Osteocyte (in vitro differentiated cells): ENCODE measurements at places on chromosomes 13 and 19. TPM values are rescaled to one million over a fixed set of nuclear protein-coding genes. Genes with fewer than 3 reads are reported as not detected.
A peak's percentile ranks its signal among the peaks of the same experiment; 100 is the strongest.

The DKKL1 gene
- 1.6 and 4.4 TPM in 2 replicates for total RNA-seq

DNA sequence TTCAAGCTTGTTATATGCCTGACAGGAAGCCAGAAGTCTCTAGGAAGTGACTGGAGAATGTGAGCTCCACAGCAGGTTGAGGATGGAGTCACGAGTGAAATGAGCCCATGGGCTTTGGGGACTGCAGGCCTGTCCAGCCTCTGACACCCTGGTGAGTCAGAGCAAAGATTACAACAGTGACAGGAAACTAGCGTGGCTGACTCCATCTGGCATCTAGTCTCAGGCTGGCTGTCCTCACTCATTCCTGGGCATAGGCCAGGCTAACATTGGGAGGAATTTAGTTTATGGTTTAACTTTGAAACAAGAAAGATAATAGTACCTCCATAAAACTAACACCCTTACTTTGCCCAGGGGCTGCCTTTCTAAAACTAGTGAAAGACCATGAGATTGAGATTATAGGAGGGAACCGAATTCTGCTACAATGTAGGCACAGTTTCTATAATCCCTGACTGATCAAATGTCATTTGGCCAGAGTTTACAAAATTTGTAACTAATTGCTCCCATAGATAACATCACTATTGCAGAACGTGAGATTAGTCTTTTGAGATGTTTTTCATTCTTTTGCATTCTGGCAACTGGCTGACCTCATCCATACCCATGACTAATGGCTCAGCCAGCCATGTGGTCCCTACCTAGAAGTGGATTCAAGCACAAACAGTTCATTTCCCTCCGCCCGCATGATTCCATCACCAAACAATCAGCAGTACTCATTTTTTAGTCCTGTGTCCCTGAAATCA lies 28.4 kb downstream of the PSG1 start:
- no peak for DNase-seq
- no peaks in the 10 kb centered on the region for H3K36me3 ChIP-seq
- no peaks in the 10 kb centered on the region for H3K27me3 ChIP-seq
- peak overlapping the region; percentile 34 for H3K27ac ChIP-seq
- H3K4me3 ChIP-seq, result no peak overlapping the region

GRCh38 chr19:32901504-32902161 lies 32.1 kb upstream of the SLC7A9 start:
- peaks cover 39% of the 10 kb centered on the region for H3K36me3 ChIP-seq
- no peaks in the 10 kb centered on the region for H3K27me3 ChIP-seq
- H3K4me1 ChIP-seq, result peaks cover 3% of the 10 kb centered on the region
- no peak for DNase-seq

The ACP7 gene
- not detected in 2 replicates for total RNA-seq

The AXL gene
- 250 and 265 TPM in 2 replicates for total RNA-seq

DNA sequence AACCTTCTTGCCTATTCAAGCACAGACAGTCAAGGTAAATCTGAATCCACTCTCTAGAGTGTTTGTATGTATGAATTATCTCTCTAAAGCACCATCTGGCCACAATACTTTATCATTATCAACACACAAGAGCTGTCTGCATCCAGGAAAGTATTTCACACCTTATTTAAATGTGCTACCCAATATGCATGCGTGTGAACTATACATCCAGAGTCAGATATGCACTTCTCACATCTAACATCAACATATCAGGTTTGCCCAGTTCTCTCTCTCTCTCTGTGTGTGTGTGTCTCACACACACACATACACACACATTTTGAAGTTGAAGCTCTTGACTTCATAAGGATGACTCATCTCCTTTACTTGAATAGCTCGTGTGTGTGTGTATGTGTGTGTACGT lies 697.5 kb upstream of the PCDH20 start:
- no peak overlapping the region for H3K4me3 ChIP-seq
- no peaks in the 10 kb centered on the region for H3K36me3 ChIP-seq
- no peaks in the 10 kb centered on the region for H3K4me1 ChIP-seq
- no peak overlapping the region for H3K27ac ChIP-seq
- H3K27me3 ChIP-seq, result no peaks in the 10 kb centered on the region
- DNase-seq, result no peak

- H3K36me3 ChIP-seq, result no peaks in the 10 kb centered on the region
- H3K4me1 ChIP-seq, result no peaks in the 10 kb centered on the region
- peaks cover 54% of the 10 kb centered on the region for H3K27me3 ChIP-seq
- DNase-seq, result no peak
Observed at GRCh38 chr13:112624602-112625430, 36.9 kb upstream of the TUBGCP3 start.

The ZNF888 gene
- 3.2 and 4.0 TPM in 2 replicates for total RNA-seq

GRCh38 chr13:113274721-113275120 lies 22.3 kb upstream of the LAMP1 start:
- DNase-seq, result no peak
- peaks cover 2% of the 10 kb centered on the region for H3K36me3 ChIP-seq
- no peak overlapping the region for H3K4me3 ChIP-seq
- H3K4me1 ChIP-seq, result peaks cover 19% of the 10 kb centered on the region
- H3K27ac ChIP-seq, result peak overlapping the region; percentile 58

The SIGLEC8 gene
- not detected in 2 replicates for total RNA-seq

DNA sequence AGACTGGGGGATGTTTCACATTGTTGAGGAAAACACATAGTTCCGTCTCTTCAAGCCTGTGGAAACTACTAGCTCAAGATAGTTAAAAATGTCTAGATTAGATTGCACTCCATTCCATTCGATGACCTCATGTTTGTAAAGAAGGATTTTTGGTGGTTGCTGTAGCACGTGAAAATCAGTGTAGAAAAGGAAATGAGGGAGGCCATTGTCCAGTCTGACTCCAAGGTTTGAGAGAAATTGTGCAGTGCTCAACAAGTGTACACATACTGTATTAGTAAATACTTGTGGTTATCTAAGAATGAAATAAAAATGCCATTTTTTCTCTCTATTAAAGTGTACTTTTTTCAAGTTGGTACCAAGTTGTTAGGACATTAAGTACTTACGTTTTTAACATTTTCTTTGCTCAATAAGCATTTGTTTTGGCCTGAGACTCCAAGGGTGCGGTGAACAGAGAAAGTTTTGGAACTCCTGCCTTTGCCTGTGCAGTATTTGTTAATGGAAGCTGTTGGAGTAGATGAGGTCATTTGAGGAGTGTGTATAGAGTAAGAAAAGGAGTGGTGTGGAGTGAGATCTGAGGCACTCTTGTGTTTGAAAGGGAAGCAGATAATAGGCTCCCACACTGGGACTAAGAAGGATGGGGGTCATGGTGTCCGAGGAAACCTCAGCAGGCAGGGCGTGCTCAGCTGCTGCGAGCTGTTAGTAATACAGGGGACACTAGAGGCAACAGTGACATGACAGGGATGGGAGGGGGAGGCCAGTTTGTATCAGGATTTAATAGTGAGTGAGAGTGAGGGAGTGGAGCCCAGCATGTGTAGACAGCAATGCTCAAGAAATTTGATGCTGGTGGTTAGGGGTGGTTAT lies 4.4 kb downstream of the WASF3 start:
- no peak overlapping the region for H3K4me3 ChIP-seq
- no peak overlapping the region for H3K27ac ChIP-seq
- no peak for DNase-seq
- no peaks in the 10 kb centered on the region for H3K36me3 ChIP-seq
- H3K27me3 ChIP-seq, result peaks cover 2% of the 10 kb centered on the region

DNA sequence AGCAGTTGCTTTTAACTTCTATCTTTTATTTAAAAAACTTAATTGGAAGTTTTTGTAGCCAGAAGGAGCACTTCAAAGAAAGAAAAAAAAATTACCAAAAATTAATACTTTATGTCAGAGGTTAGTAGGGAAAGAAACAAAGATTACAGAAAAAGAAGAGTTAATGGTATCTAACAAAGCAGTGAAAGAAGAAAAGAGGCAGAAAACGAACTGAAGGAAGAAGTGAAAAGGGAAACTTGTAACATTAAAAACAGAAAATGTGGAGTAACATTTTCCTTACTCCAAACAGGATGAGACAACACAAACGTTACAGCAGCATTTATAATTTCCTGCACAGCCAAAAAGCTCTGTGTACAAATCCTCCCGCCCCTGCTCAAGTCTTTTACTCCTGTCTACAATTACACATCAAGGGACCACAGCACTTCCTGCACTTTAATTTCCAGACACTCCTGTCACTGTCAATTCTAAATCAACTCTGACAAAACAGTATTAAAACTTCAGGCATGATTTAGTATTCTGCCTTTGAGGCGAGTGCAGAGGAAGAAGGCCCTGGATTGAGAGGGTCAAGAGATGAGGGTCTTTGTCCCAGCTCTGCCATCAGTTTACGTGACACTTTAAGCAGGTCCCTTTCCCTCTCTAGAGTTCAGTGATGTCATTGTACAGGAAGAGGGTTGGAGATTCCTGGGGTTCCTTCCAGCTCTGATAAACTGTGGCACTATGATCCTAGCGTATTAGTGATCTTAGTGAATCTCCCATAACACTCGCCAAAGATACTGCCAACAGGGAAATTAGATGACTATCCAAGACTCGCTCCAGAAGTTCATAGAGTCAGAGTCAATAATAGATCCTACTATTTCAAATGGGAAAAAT lies 53.2 kb upstream of the LSM14A start:
- H3K27me3 ChIP-seq, result peaks cover 54% of the 10 kb centered on the region
- no peak overlapping the region for H3K4me3 ChIP-seq

GRCh38 chr19:28685802-28686201 lies 527.1 kb downstream of the UQCRFS1 start:
- no peaks in the 10 kb centered on the region for H3K27me3 ChIP-seq
- no peak overlapping the region for H3K27ac ChIP-seq
- peaks cover 17% of the 10 kb centered on the region for H3K4me1 ChIP-seq
- H3K36me3 ChIP-seq, result no peaks in the 10 kb centered on the region

- H3K27me3 ChIP-seq, result peaks cover 2% of the 10 kb centered on the region
- no peaks in the 10 kb centered on the region for H3K4me1 ChIP-seq
- H3K27ac ChIP-seq, result no peak overlapping the region
- no peak overlapping the region for H3K4me3 ChIP-seq
Observed at GRCh38 chr13:113013878-113014751, 45.1 kb downstream of the MCF2L start.

- H3K36me3 ChIP-seq, result no peaks in the 10 kb centered on the region
- no peak for DNase-seq
- no peaks in the 10 kb centered on the region for H3K4me1 ChIP-seq
- H3K27me3 ChIP-seq, result peaks cover 16% of the 10 kb centered on the region
- no peak overlapping the region for H3K4me3 ChIP-seq
- no peak overlapping the region for H3K27ac ChIP-seq
Observed at GRCh38 chr13:48647625-48648024, 6.1 kb upstream of the CYSLTR2 start.
